Progenitor cell of endocrine pancreas (in vitro differentiated cells): ENCODE measurements at places on chromosomes 16 and 17. TPM values are rescaled to one million over a fixed set of nuclear protein-coding genes. Genes with fewer than 3 reads are reported as not detected.
A peak's percentile ranks its signal among the peaks of the same experiment; 100 is the strongest.

AMDHD2 gene
- 38.7 and 40.8 TPM in 2 replicates for total RNA-seq

- H3K27ac ChIP-seq: no peak overlapping the region
- no peaks in the 10 kb centered on the region for H3K36me3 ChIP-seq
- H3K4me1 ChIP-seq: no peaks in the 10 kb centered on the region
- DNase-seq: no peak
- no peak overlapping the region for H3K4me3 ChIP-seq
- H3K27me3 ChIP-seq: peaks cover 6% of the 10 kb centered on the region
Measured at GRCh38 chr16:22857296-22858025, 43.5 kb downstream of the HS3ST2 start.

GRCh38 chr17:18008496-18009268 lies 30.3 kb downstream of the ATPAF2 start:
- no peak overlapping the region for H3K4me3 ChIP-seq
- peaks cover 3% of the 10 kb centered on the region for H3K27me3 ChIP-seq
- peaks cover 19% of the 10 kb centered on the region for H3K36me3 ChIP-seq
- DNase-seq: no peak
- H3K4me1 ChIP-seq: peaks cover 1% of the 10 kb centered on the region

- no peak for DNase-seq
- H3K27ac ChIP-seq: peak overlapping the region; percentile 41
- H3K4me3 ChIP-seq: no peak overlapping the region
- peaks cover 3% of the 10 kb centered on the region for H3K27me3 ChIP-seq
Measured at GRCh38 chr16:81810894-81811538, 31.9 kb downstream of the PLCG2 start.

GRCh38 chr17:80605326-80606066 lies 60.9 kb downstream of the RPTOR start:
- no peak for DNase-seq
- H3K36me3 ChIP-seq: peaks cover 16% of the 10 kb centered on the region
- H3K4me3 ChIP-seq: no peak overlapping the region
- H3K27ac ChIP-seq: peak overlapping the region; percentile 33
- H3K4me1 ChIP-seq: peaks cover 3% of the 10 kb centered on the region

TSPAN10 gene
- 4.0 and 4.4 TPM in 2 replicates for total RNA-seq

DNA sequence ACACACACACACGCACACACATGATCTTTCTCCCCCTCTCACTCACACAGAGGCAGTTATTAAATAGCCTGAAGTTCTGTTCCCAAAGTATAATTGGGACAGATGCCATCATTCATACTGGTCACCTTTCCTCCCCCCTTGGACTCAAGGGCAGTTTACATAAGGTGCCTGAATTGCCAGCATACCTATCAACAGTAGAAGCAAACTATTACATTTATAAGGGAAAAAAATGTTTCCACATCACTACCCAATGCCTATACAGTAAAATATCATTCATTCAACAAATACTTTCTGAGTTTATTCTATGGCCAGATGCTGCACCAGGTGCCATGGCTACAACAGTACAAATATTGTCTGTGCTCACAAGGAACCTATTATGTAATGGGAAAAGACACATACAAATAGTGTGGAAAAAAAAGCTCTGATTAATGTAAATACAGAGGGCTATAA lies 6.3 kb downstream of the CNTD1 start:
- H3K27me3 ChIP-seq: no peaks in the 10 kb centered on the region
- no peak for DNase-seq

DNA sequence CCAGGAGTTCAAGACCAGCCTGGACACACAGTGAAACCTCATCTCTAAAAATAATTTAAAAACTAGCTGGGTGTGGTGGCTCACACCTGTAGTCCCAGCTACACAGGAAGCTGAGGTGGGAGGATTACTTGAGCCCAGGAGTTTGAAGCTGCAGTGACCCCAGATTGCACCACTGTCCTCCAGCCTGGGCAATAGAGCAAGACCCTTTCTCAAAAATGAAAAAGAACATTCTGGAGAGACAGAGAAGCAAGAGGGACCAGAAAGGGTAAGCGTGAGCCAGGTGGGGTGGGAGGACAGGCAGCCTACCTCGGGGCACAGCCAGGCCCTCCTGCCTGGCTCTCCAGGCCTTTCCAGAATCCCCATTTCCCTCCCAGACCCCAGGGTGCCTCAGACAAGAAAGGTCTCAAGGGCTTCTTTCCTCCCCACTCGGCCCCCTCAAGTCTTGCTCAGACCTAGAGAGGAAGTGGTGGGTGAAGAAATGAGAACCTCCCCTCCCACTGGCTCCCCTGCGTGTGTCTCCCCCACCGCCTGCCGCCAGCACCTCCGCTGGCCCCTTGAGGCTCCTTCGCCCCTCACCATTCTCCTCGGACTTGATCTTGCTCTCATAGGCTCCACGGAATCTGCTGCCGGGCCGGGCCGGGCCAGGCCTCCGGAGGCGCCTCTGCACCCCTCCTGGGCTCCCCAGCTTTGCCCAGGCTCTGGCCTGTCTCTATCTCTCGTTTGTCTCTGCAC lies 503 bp downstream of the C16orf54 start:
- no peaks in the 10 kb centered on the region for H3K36me3 ChIP-seq
- peaks cover 11% of the 10 kb centered on the region for H3K4me1 ChIP-seq
- DNase-seq: no peak
- no peaks in the 10 kb centered on the region for H3K27me3 ChIP-seq
- H3K27ac ChIP-seq: peak overlapping the region; percentile 73

GRCh38 chr16:24917236-24917635 lies 71.5 kb downstream of the SLC5A11 start:
- no peak for DNase-seq
- no peak overlapping the region for H3K27ac ChIP-seq
- H3K36me3 ChIP-seq: peaks cover 27% of the 10 kb centered on the region
- no peaks in the 10 kb centered on the region for H3K27me3 ChIP-seq
- H3K4me3 ChIP-seq: no peak overlapping the region

TNFRSF12A gene
- 44.3 and 57.4 TPM in 2 replicates for total RNA-seq

GRCh38 chr16:16090238-16090637 lies 133.1 kb downstream of the ABCC6 start:
- no peak overlapping the region for H3K27ac ChIP-seq
- H3K27me3 ChIP-seq: no peaks in the 10 kb centered on the region
- H3K36me3 ChIP-seq: peaks cover 16% of the 10 kb centered on the region
- H3K4me3 ChIP-seq: no peak overlapping the region

GRCh38 chr17:16215965-16216316 lies 607 bp upstream of the NCOR1 start:
- no peaks in the 10 kb centered on the region for H3K36me3 ChIP-seq
- H3K27me3 ChIP-seq: no peaks in the 10 kb centered on the region
- peak overlapping the region; percentile 97 for H3K27ac ChIP-seq
- DNase-seq: no peak
- H3K4me1 ChIP-seq: peaks cover 22% of the 10 kb centered on the region

GRCh38 chr16:57107321-57107922 lies 15.0 kb downstream of the CPNE2 start:
- no peak for DNase-seq
- no peaks in the 10 kb centered on the region for H3K36me3 ChIP-seq
- H3K27ac ChIP-seq: no peak overlapping the region
- no peaks in the 10 kb centered on the region for H3K4me1 ChIP-seq

DNA sequence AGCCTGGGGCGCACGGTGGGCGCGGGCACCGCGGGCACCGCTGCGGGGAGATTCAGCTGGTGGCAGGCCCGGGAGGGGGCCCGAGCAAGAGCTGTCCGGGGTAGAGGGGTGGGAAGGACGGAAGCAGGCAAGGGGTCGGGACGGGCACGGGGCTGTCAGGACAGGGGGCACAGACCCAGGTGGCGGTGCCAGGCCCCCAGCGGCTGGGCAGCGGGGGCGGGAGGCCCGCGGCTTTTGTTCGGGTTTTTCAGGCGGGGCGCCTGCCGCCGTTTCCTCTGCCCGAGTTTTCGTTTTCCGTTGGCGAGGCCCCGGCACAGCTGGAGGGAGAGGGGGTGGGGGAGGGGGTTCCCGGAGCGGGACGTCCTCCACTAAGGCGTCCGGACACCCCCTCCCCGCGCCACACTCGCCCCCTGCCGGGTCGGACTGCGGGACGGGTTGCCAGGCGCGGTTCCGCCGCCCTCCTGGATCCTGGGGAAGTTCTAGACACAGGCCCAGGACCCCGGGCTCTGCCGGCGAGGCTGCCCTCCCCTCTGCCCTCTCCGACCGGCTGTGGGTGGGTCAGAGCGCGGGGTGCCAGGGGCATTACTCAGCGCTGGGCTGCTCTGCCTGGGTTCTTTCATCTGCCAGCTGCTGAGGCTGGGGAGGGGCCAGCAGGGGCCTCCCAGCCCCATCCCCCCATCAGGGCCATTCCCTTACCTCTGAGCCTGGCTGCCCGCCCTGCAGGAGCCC lies 543 bp downstream of the ARHGAP23 start:
- DNase-seq: no peak
- no peaks in the 10 kb centered on the region for H3K36me3 ChIP-seq
- H3K4me1 ChIP-seq: peaks cover 6% of the 10 kb centered on the region
- H3K27me3 ChIP-seq: peaks cover 71% of the 10 kb centered on the region
- peak overlapping the region; percentile 57 for H3K4me3 ChIP-seq
- no peak overlapping the region for H3K27ac ChIP-seq

DNA sequence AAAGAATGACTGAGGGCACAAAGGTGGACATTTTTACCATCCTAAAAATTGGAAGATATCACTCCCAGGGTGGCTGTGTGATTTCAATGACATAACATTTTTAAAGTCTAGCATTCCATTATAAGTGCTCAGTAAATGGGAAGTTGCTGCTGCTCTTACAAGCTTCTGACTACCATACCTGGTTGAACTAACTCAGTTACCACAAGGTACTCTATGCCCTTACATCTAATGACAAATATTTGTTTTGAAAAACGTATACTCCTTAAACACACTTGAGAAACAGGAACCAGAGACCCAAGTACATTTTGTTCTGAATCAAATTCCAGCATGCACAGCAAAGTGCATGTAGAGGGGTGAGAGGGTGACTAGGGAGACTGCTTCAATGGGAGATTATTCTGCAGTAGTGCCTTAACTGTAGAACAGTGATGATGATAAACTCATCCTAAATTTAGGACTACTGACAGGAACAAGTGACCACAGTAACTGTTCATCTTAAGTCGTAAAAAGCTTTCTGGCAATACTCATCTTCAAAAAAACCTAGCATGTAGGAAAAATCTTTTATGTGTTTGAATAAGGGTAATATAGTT lies 83.5 kb downstream of the KANSL1 start:
- H3K27ac ChIP-seq: no peak overlapping the region
- peaks cover 31% of the 10 kb centered on the region for H3K4me1 ChIP-seq
- no peaks in the 10 kb centered on the region for H3K36me3 ChIP-seq
- no peak overlapping the region for H3K4me3 ChIP-seq

DNA sequence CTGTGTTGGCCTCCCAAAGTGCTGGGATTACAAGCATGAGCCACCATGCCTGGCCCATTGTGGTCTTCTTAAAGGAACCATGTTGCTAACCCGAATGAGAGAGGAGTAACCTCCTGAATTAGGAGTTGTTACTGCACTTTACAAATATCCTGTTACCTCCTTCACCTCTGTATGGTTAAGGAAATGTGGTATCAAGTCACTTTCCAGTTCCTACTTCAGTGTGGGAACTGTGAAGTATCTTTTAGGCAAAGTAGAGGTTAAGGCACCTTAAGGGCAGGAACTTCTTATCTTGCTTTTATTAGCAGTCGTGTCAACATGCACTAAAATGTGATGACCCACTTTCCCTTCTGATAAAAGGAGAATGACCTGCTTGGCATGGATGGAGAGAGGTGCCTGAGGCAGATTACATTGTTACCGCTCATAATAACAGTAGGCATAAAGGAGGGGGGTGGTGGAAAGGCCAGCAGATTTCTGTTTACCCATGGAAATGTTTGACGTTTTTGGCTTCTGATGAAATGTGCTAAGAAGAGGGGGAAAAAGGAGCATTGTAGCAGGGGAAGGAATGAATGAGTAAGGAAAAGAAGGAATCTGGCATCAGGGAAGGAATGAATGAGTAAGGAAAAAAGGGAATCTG lies 28.5 kb downstream of the FTO start:
- H3K36me3 ChIP-seq: peaks cover 1% of the 10 kb centered on the region
- no peak for DNase-seq
- no peaks in the 10 kb centered on the region for H3K27me3 ChIP-seq
- H3K4me3 ChIP-seq: no peak overlapping the region
- no peak overlapping the region for H3K27ac ChIP-seq

C1QTNF1 gene
- total RNA-seq: 0.67 and 2.0 TPM in 2 replicates

NXN gene
- total RNA-seq: 53.1 and 56.0 TPM in 2 replicates

DNA sequence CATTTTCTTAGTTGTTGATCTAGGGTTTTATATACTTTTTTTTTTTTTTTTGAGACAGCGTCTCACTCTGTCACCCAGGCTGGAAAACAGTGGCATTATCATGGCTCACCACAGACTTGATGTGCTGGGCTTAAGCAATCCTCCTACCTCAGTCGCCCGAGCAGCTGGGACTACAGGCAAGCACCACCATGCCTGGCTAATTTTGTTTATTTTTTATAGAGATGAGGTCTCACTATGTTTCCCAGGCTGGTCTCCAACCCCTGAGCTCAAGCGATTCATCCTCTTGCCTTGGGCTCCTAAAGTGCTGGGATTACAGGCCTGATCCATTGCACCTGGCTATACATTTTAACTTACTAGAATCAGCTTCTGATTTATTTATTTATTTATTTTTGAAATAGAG lies 34.2 kb upstream of the ATP2A3 start:
- no peak overlapping the region for H3K4me3 ChIP-seq
- peaks cover 2% of the 10 kb centered on the region for H3K4me1 ChIP-seq
- peaks cover 5% of the 10 kb centered on the region for H3K27me3 ChIP-seq
- peaks cover 1% of the 10 kb centered on the region for H3K36me3 ChIP-seq

CDRT15L2 gene
- not detected in 2 replicates for total RNA-seq

DNA sequence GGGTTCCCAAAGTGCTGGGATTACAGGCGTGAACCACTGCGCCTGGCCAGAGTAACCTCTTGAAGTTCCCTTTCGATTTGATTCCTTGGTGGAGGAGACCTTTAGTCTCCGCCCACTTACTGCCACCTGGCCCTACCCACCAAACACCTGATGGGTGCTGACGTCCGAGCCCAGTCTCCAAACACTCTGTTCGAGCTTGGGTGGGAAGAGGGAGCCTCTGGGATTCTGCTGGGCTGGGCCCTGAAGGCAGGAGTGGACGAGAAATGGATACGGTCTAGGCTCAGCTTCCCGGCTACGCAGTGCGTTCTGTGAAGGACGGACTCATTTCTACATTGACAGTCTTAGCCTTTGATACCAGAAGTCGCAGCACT lies 870 bp upstream of the ITGA3 start:
- peaks cover 33% of the 10 kb centered on the region for H3K4me1 ChIP-seq
- no peaks in the 10 kb centered on the region for H3K36me3 ChIP-seq
- peak overlapping the region; percentile 83 for H3K4me3 ChIP-seq
- H3K27me3 ChIP-seq: peaks cover 30% of the 10 kb centered on the region

DNA sequence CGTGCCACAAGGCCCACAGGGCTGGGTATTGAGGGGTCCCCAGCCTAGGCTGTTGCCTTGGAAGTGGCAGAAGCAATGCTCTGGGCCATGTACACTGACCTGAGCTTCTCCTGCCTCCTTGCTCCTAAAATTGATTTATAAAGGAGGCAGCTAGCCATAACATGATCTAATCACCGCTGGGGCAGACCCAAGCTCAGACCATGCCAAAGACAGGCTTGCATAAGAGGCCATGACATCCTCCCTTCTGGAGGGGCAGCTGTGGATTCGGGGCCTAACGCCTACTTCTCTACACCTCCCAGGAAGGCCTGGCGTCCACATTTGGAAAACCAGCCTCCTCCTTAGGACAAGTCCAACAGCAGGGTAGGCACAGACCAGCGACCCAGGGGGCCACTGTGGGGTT lies 12.3 kb downstream of the HSD11B2 start:
- H3K27ac ChIP-seq: no peak overlapping the region
- DNase-seq: no peak
- peaks cover 1% of the 10 kb centered on the region for H3K36me3 ChIP-seq
- H3K4me3 ChIP-seq: no peak overlapping the region
- H3K27me3 ChIP-seq: no peaks in the 10 kb centered on the region

- DNase-seq: no peak
- H3K4me1 ChIP-seq: no peaks in the 10 kb centered on the region
- no peak overlapping the region for H3K4me3 ChIP-seq
- peaks cover 19% of the 10 kb centered on the region for H3K36me3 ChIP-seq
Measured at GRCh38 chr16:89890886-89891657, 17.7 kb downstream of the TCF25 start.

RPS6KB1 gene
- total RNA-seq: 48.9 and 53.8 TPM in 2 replicates

- H3K4me1 ChIP-seq: peaks cover 7% of the 10 kb centered on the region
- peak overlapping the region; percentile 71 for H3K4me3 ChIP-seq
- H3K27ac ChIP-seq: peak overlapping the region; percentile 73
Measured at GRCh38 chr17:45430006-45430737, 2.5 kb downstream of the ARHGAP27 start.
